ENCODE measurements at places on chromosomes 5 and 9.

GRCh38 chr9:2241461-2241835 is 226.3 kb downstream of the SMARCA2 start:
- no peak for DNase-seq

GRCh38 chr5:178642351-178642909 is 15.6 kb upstream of the CLK4 start:
- DNase-seq, result no peak

DNA sequence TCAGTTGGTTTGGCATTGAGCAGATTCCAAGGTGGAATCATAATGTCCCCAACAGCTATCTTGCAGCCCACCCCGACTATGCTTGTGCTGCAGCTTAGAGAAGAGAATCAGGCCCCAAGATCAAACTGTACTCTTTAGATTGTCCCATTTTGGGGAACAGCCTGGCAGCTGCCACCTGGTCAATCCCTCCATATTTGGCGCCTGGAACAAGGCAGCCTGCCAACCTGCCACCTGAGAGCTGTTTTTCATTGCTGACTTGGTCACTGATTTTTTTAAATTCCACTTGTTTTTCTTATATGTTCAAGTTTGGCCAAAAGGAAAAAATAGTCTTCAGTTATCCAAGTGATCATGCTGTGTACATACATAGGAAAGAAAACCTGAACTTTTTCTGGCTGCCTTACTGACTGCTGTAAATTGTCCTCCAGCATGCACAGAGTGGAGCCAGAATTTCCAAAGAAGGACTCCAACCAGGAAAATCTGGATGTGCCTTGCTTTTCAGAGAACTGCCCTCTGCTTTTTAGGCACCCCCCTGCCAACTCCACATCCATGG is 504.2 kb downstream of the ENC1 start:
- no peak for DNase-seq

DNA sequence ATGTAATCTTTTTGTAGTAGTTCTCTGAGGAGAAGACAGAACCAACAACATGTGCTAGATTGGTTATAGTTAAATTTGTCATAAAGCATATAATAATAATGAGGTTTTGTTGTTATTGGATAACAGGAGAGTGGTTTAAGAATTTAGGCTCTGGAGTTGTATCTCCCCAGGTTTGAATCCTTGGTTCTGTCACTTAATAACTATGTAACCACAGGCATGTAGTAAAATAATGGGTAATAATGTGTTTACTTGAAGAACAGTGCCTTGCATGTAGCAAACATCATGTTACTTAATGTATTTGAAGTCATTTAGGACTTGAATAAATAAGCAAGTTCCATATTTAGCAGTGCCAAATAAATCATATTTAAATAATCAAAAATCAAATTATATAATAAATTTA is 55.8 kb downstream of the NSD1 start:
- DNase-seq, result no peak

DNA sequence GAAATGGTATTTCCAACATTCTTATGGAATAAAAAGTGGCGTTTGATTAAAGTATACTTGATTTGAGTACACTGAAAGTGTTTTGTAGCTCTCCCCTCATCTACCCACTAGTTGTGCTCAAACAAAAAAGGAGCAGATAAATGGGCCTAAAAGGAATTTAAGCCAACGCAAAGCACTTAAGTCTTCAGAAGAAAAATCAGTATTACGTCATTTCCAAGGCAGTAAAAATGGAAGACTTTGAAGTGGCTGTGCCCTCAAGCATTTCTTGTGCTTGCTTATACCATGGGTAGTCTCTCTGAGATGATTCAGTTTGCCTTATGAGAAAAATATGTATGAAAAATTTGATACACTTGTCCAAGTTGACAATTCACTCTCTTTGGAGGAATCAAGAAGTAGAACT is 279.9 kb upstream of the CD180 start:
- no peak for DNase-seq
